ENCODE measurements at places on chromosomes 12 and 14.

- no peak for DNase-seq
These were observed 22.9 kb downstream of the SPTB start for GRCh38 chr14:64856529-64857445.

DNA sequence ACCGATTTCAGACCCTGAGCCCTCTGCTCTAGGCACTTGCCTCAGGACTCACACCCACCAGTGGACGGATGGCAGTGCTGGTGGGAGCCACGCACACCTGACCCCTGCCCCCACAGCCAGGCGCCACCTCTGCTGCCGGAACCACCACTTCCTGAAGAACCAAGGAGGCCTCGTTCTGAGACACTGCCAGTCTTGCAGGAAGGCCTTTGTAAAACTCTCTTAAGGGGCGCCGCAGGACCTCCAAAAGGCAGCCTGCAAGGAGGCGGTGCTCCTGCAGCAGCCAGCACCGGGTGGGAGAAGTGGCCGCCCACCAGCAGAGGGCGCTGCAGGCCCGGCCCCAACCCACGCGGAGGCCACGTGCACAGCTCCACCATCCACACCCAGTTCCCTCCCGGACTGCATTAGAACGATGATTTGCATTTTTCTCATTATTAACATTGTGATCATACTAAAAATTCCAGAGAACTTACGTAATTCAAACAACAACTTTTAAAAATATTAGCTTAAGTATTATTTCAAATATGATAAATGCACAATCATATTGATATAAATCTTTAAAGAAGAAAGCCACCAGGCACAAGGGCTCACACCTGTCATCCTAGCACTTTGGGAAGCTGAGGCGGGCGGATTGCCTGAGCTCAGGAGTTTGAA is 12.8 kb downstream of the STX2 start:
- no peak for DNase-seq

DNA sequence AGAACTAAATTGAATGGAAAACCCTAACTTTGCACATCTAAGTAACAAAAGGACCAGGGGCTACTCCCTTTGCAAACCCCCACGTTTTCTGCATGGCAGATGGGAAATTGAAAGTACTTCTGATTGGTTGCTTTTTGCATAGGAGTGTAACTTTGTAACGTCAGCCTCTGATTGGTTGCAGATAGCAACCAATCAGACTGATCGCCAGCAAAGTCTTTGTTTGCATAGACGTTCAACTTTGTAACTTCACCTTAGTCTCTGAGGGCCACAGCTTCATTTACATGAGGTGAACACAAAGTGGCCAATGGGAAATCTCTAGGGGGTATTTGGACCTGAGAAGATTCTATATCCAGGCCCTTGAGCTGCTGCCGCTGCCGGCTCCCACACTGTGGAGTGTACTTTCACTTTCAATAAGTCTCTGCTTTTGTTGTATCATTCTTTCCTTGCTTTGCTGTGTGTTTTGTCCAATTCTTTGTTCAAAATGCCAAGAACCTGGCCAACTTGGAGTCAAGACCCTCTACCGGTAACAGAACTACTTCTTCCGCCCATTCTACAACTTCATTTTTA is 102.5 kb upstream of the PRICKLE1 start:
- DNase-seq: no peak

- DNase-seq: no peak
These were observed 186.7 kb upstream of the NEDD1 start for GRCh38 chr12:96720363-96720705.

DNA sequence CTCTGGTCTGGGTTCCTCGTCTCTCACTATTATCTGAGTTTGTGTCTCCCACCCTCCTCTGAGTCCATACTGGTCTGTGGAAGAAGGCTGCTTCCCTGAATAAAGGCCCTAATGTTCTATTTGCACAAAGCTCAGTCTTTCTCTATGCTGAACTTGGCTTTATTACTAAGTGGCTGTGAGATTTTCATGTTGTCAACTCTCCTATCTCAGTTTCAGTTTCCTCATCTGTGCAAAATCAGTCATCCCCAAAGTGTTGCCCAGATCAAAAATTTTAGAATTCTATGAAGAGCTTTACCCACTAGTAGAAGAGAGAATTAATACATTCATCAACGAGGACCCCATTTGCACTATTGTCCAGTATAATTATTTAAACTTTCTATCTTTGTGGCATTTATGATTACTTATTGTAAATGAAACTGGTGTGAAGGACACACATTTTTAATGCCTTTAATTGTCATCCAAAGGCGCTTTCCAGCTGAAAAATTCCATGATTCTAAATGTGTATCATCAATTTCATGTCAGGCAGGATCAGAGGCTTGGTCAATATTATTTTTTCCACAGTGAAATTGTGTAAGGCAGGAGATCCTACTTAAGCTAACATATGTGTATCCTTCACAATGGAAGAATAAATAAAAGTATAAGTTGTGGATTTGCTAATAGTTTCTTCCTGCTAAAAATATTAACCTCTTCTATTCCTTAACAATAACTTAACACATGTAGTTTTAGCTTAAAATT is 79.1 kb upstream of the EEA1 start:
- DNase-seq: no peak

DNA sequence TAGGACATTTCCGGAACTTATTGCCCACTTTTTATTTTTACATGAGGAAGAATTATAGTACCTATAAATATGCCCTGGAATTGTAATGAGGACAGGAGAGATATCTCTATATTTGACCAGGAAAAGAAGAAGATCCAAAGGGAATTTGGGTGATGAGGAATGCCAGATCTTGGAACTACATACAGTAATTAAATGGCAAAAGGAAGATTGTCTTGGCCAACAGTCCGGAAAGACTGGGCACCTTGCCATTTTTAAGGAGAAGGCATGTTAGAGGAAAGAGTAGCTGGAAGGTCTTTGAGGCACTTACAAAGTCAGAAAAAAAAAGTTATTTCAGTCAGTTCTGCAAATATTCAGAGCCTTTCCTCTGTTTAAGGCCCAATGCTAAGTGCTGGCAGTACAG is 616.4 kb downstream of the MED13L start:
- DNase-seq: no peak

- DNase-seq: no peak
These were observed 2.2 kb downstream of the LRFN5 start for GRCh38 chr14:41608681-41609390.

DNA sequence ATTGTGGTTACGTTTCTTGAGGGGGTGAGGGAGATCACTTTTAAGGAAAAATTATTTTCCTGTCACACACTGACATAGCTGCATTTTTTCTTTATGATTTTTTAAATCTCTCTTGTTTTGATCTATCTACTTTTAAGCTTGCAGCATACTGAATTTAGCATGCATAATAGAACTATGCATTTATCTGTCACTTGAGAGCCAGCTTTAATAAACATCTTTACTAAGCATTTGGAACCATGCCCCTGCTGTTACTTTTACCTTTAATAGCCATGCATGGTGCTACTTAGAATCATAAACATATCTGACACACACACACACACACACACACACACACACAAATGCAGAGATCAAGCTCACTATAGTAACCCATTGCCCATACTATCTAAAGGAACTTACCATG is 486.2 kb downstream of the NELL2 start:
- no peak for DNase-seq

DNA sequence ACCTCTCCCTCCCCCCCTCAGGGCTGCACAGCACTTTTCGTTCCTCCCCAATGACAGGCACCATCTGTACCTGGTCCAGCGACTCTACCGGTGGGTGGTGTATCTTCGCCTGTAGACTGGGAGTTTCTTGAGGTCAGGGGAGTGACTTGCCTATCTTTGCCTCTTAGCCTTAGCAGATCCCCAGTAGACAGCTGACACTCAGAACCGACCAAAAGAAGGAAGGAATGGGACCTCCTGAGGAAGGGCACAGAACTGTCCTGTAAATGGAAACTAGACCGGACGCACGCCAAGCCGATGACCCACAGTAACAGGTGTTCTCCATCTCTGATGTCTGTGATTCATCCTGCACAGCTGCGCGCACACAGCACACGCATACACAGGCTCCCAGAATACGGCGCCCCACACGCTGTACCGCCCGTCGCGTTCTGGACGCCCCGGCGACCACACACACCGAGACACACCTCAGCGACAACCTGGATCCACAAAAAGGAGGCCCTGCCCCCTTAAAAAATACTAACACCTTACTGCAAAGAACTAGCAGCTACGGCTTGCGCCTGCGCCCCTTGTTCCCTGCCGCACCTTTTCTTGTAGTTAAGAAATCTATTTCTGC is 673 bp upstream of the TTC9 start:
- no peak for DNase-seq

DNA sequence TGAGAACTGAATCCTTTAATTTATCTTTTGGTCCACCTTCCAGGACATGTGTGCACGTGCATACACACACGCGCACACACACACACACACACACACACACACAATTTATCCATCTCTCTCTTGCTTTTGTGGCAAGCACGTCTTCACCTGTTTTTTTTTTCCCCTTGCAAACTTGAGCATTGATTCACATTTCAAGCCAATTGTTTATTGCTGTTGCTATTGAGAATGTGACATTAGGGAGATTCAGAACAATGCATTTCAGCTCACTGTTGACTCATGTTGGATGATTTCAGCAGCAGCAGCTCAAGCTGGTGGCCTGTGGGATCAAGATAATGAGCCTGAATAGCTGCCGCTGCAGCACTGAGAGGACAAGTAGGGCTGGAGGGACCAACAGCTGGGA is 128.9 kb downstream of the SNAPC1 start:
- no peak for DNase-seq

- DNase-seq: peak; percentile 6
These were observed 53.7 kb downstream of the APAF1 start for GRCh38 chr12:98698603-98699463.

- no peak for DNase-seq
These were observed 1.1 kb downstream of the ABCD4 start for GRCh38 chr14:74301594-74302151.

DNA sequence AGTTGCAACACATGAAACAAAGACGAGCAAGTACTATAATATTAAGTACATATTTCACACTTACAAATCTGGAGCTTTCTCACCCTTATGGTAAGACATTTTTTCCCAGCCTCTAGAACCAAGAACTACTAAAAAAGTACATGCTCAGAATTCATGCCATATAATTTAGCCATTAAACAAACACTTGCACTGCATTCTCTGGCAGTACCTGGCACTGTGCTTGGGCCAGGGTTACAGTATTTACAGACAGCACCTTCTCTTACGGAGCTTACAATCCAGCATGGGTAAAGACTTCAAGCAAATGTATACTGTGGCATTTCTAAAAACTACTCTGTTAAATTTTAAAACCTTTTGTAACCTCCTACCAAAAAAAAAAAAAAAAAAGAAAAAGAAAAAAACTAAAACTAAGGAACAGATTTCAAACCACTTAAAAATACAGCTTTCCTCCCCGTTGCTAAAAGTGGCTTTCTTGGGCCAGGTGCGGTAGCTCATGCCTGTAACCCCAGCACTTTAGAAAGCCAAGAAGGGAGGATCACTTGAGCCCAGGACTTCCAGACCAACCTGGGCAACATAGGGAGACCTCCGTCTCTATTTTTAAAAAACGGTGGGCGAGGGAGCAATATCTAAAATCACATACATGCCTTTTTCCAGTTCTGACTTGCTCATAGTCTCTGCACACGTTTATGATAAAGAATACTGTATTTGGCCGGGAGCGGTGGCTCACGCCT is 956 bp downstream of the GNPTAB start:
- no peak for DNase-seq

DNA sequence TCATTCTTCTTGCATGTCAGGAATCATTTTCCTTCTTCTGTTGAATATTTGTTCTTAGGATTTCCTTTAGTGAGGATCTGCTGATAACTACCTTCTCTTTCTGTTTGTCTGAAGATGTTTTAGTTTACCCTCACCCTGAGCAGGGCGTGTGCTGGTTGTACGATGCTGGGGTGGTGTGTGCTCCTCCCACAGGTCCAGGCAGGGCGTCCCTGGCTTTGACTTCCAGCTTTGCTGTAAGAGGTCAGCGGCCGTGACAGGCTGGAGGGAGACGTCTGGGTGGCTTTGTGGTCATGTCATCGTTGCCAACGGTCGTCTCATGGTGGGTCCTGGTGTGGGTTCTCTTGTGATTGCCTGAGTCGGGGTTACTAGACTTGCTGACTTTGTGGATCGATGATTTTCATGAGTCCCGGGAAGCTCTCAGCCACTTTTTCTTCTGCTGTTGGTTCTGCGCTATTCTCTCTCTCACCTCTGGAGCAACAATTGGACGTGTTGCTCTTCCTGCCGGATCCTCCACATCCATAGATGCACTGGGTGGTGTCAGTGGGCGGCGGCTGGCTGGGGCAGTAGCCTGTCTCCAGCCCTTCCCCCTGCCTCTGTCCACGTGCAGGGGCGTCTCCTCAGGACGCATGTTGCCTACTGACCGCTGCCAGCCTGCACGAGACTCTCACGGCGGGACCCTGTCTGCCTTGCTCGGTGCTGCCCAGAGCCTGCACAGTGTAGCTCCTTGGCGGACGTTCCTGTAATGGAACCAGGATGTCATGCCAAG is 8.4 kb downstream of the PACS2 start:
- DNase-seq: no peak

DNA sequence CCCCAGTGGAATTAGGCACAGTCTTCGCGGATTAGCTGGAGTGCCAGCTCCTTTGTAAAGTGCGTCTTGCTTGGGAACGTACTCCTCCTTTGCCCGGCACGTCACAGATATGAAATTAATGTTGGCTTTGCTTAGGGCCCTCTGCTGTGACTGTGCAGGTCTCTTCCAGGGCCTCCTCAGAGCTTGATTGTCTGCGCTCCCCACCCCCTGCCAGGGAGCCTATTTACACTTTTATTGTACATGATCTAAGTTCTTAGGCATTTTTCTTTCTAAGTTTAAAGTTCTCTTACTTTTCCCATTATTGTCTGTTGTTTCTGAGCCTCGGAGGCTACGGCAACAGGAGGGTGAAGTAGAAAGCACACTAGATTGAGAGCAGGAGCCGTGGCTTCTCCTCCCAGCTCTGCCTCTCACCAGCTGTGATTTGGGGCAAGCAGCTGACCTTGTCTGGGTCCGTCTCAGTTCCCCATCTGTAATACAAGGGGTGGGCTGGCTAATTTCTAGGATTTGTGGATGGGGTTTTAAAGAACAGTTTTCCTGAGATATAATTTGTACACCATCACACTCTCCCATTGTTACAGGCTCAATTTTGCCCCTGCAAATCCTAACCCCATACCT is 81.8 kb downstream of the TSPAN9 start:
- peak; percentile 60 for DNase-seq

DNA sequence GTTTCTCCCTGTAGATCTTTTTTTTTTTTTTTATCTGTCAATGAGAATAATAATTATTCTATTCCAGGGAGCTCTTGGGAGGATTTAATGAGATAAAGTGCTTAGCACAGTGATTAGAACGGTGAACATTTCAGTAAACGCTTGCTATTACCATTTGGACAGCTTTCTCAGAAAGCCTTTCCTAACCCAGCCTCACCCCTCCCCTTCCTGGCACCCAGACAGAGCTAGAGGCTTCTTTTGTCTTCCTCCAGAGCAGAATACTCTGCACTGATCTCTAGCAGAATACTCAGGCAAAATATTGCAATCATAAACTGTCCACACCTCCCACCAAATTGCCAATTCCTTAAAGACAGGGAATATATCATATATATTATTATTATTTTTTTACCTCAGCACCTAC is 66.6 kb downstream of the ERGIC2 start:
- no peak for DNase-seq
